ENCODE measurements at places on chromosomes 12 and 14.

- DNase-seq, result no peak
Observed at GRCh38 chr12:123019841-123020138, 39.3 kb downstream of the ARL6IP4 start.

DNA sequence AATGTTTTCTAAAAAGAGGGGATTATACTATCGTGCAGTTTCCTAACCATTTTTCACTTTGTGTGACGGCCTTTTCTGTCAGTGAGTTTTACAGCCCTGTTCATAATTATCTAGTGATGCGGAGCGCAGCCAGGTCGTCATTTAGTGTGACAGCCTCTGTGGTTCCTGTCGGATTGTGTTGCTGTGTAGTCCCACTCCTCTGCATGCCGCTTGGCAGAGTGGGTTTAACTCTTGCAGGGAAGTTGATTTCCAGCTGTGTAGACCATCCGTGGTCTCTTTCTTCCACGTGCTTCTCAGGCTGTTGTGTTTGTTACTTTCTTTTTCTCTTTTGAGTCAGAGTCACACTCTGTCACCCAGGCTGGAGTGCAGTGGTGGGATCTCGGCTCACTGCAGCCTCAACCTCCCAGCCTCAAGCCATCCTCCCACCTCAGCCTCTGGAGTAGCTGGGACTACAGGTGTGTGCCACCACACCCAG is 8.6 kb downstream of the RAN start:
- no peak for DNase-seq

DNA sequence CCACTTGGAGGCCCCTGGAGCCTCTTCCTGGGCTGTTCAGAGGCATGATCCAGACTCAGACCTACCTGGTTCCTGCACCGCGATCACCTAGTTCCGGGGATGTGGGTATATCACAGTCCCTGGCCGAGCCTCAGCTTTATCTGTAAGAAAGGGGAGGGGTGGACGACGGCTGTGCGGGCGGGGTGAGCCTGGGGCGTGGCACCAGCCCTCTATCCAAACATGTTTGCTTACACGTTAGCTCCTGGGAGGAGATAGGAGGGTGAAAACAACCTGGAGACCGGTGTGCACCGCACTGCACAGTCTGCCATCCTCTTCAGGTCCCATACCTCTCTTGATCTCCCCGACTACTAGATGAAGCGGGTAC is 1.2 kb downstream of the ANKRD9 start:
- no peak for DNase-seq

DNA sequence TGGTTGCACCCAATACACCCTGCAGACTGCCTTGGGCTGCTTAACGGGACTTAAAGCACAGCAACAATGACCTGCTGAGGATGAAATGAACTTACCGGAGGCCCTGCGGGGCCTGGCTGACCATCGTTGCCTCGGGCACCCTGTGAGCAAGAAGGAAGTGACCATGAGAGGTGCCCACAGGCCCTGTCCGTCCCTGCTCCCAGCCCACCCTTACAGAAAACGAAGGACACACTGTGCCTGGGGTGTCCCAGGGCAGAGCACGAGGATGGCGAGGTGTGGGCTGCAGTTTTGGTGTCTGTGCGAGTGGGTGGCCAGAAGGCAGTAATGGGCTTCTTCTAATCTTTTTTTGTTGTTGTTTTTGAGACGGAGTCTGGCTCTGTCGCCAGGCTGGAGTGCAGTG is 14.6 kb downstream of the COL2A1 start:
- DNase-seq, result no peak

DNA sequence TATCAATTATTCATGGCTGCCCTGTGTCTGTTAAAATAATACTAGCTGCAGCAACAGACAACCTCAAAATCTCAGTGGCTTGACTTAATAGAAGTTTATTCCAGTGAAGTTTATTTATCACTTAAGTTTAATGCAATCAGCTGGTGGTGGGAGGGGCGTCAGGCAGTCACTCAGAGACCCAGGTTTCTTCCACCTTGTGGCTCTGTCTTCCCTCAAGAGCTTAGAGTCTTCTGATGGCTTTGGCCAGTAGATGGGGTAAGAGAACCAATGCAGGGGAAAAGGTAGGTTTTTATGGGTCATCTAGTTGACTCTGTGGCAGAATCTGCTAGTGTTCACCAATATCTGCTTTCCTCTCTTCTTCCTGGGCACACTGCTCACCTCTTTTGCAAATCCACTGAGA is 668.9 kb downstream of the AACS start:
- DNase-seq, result no peak

GRCh38 chr12:69904777-69905176 is 79.8 kb downstream of the MYRFL start:
- DNase-seq, result no peak

DNA sequence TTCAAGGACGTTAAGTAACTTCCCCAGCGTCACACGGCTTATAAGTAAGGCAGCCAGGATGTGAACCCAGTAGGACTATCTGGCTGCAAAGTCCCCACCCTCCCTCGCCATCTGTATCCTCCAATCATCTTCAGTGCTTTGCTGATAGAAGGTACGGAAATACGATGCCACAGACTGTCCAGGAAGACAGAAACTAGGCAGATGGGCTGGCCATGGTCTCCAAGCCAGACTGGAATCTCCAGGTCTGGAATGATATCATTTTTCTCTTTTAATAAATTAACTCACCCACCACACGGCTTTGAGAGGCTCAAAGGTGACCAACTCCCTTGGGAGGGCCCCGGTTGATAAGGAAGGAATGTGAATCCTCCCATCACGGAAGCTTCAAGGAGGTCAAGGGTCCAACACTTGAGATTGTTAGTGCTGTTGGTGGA is 16.3 kb upstream of the BDKRB1 start:
- DNase-seq, result no peak

- DNase-seq, result no peak
Observed at GRCh38 chr12:113577464-113578129, 105.9 kb upstream of the LHX5 start.

GRCh38 chr14:32606301-32606700 is 277.2 kb downstream of the AKAP6 start:
- no peak for DNase-seq

GRCh38 chr12:133105620-133106019 is 24.5 kb downstream of the ZNF891 start:
- DNase-seq, result no peak

Data from urinary bladder (tissue), 4 donors.